Gastroesophageal sphincter (tissue), 4 donors: ENCODE measurements at places on chromosomes 13 and 19. TPM values are rescaled to one million over a fixed set of nuclear protein-coding genes. Genes with fewer than 3 reads are reported as not detected.

The SUPT5H gene
- 99.1 TPM for total RNA-seq

The CPT1C gene
- total RNA-seq = 3.0 TPM

DNA sequence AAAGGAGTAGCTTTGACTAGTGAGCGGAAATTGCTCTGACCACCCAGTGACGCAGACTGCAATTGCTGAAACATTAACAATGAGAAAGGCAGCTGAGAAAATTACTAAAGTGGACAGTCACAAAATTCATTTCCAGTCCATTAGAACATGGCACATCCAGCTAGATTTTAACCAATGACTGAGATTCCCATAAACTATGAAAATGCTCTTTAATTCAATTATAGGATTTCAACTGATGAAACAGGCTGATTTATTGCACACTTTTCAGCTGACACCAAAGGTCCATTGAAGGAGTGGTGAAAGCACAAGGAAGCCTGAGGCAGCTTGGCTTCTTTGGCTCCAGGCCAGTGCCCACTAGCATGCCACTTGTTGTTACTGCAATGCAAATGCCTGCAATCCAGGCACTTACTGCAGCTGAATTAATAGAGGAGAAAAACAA is 933.4 kb downstream of the SLITRK6 start:
- ATAC-seq = no peak

The PLIN5 gene
- total RNA-seq = 15.3 TPM

The SLITRK1 gene
- total RNA-seq = not detected

- ATAC-seq = no peak
Measured at GRCh38 chr13:113029061-113029445, 60.0 kb downstream of the MCF2L start.

The RDH8 gene
- not detected for total RNA-seq

- no peak for ATAC-seq
Measured at GRCh38 chr13:50757008-50757407, 86.5 kb downstream of the DLEU7 start.

DNA sequence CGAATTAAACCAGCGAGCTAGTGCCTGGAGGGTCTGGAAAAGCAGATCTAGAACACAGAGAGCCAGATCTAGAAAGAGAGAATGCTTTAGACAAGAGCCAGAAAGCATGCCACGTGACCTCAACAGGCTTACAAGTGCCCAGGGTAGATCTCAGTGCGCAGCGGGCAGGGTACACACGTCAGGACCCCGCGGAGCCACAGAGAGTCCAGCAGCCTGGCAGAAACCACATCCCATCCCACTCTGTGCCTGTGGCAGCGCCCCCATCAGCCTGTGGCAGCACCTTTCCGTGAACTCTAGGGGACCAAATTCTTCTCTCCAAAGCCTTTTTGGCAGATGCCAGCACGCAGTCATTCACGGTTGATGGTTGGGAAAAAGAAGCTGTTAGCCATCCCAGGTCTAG is 5.9 kb downstream of the ARHGEF1 start:
- no peak for ATAC-seq
